ENCODE measurements at places on chromosomes 6 and 20. TPM values are rescaled to one million over a fixed set of nuclear protein-coding genes. Genes with fewer than 3 reads are reported as not detected.

Gene TREML2
- 10.3 TPM for total RNA-seq

Gene NEU1
- total RNA-seq = 18.3 TPM

Gene CCN6
- total RNA-seq = not detected

Gene EFCAB8
- 0.71 TPM for total RNA-seq

DNA sequence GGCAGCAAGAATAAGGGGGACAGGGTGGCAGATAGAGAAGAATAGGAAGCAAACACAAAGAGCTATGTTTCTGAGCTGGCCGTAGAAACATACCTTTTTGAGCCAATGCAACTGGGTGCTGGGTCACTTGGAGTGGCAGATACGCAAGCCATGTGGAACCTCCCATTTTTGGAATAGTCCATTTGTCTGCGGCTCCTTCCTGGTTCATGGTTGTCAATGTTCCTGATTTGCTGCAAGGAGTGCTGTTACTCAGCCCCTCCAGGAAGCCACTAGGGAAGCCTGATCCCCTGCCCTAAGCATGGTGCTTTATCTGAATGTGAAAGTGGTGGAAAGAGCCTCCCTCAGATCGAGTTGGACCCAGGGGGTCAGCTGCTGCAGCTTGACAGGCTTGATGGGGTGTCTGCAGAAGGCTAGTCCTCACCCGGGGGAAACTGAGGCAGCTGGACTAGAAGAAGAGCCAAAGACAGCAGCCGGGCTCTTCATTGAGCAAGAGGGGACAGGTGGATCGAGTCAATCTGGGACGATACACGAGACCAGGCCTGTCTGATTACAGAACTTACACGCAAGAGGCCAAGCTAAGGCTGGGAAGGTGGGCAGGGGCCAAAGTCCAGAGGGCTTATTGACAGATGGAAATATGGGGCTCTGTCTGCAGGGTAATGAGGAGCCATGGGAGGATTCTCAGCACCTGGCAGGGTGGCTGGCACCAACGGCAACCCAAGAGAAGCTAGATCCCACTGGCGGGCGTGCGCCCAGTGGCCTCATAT is 57.4 kb upstream of the CTNNBL1 start:
- no peak overlapping the region for H3K4me3 ChIP-seq
- peaks cover 47% of the 10 kb centered on the region for H3K27me3 ChIP-seq
- H3K27ac ChIP-seq = no peak overlapping the region
- DNase-seq = no peak
- no peaks in the 10 kb centered on the region for H3K36me3 ChIP-seq

- H3K27me3 ChIP-seq = no peaks in the 10 kb centered on the region
- H3K4me1 ChIP-seq = peaks cover 40% of the 10 kb centered on the region
- H3K4me3 ChIP-seq = no peak overlapping the region
- peaks cover 20% of the 10 kb centered on the region for H3K36me3 ChIP-seq
- DNase-seq = no peak
These were observed 343.5 kb downstream of the RNGTT start for GRCh38 chr6:88619951-88620350.

GRCh38 chr6:91509039-91509438 is 922.2 kb upstream of the MAP3K7 start:
- H3K4me1 ChIP-seq = no peaks in the 10 kb centered on the region
- no peak overlapping the region for H3K4me3 ChIP-seq
- no peak for DNase-seq
- no peaks in the 10 kb centered on the region for H3K27me3 ChIP-seq

GRCh38 chr20:25038103-25038410 is 19.9 kb downstream of the ACSS1 start:
- H3K27ac ChIP-seq = peak overlapping the region; percentile 84
- H3K27me3 ChIP-seq = no peaks in the 10 kb centered on the region
- peaks cover 8% of the 10 kb centered on the region for H3K36me3 ChIP-seq
- no peak for DNase-seq
- peak overlapping the region; percentile 20 for H3K4me3 ChIP-seq

- H3K4me1 ChIP-seq = no peaks in the 10 kb centered on the region
- no peaks in the 10 kb centered on the region for H3K36me3 ChIP-seq
- no peak overlapping the region for H3K27ac ChIP-seq
- H3K27me3 ChIP-seq = no peaks in the 10 kb centered on the region
- DNase-seq = no peak
These were observed 113.0 kb downstream of the MANEA start for GRCh38 chr6:95690328-95690727.

- no peak for DNase-seq
- H3K36me3 ChIP-seq = peaks cover 65% of the 10 kb centered on the region
- no peaks in the 10 kb centered on the region for H3K27me3 ChIP-seq
- peaks cover 76% of the 10 kb centered on the region for H3K4me1 ChIP-seq
- no peak overlapping the region for H3K4me3 ChIP-seq
These were observed 7.2 kb downstream of the MYLIP start for GRCh38 chr6:16136091-16136490.

DNA sequence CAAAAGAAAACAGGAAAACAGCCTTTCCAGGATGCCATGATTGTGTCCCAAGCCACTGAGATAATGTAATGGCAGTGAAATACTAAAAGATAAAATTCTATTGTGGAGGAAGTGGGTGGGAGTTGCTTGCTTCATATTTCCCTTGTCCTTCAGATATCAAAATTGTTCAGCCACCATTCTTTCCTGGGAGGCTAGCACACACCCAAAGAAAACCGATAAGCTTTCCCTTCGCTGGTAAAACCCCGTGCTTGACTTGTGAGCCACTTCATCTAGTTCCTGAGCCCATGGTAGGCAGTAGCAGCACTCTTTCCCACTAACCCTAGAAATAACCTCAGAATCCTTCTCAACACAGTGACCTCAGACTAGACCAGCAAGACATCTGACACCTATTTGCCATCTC is 357.4 kb upstream of the PLCB4 start:
- H3K36me3 ChIP-seq = no peaks in the 10 kb centered on the region
- no peak overlapping the region for H3K4me3 ChIP-seq
- H3K4me1 ChIP-seq = no peaks in the 10 kb centered on the region

- no peak for DNase-seq
- H3K36me3 ChIP-seq = peaks cover 20% of the 10 kb centered on the region
- no peaks in the 10 kb centered on the region for H3K27me3 ChIP-seq
These were observed 204.5 kb downstream of the ISM1 start for GRCh38 chr20:13425381-13426135.

- no peak overlapping the region for H3K4me3 ChIP-seq
- H3K27me3 ChIP-seq = no peaks in the 10 kb centered on the region
- no peaks in the 10 kb centered on the region for H3K36me3 ChIP-seq
- no peaks in the 10 kb centered on the region for H3K4me1 ChIP-seq
These were observed 179.6 kb upstream of the PTCHD4 start for GRCh38 chr6:48290595-48290994.

GRCh38 chr20:33377366-33377765 is 24.0 kb downstream of the CDK5RAP1 start:
- H3K27ac ChIP-seq = no peak overlapping the region
- peaks cover 66% of the 10 kb centered on the region for H3K36me3 ChIP-seq
- no peak for DNase-seq
- no peaks in the 10 kb centered on the region for H3K27me3 ChIP-seq
- H3K4me3 ChIP-seq = no peak overlapping the region

DNA sequence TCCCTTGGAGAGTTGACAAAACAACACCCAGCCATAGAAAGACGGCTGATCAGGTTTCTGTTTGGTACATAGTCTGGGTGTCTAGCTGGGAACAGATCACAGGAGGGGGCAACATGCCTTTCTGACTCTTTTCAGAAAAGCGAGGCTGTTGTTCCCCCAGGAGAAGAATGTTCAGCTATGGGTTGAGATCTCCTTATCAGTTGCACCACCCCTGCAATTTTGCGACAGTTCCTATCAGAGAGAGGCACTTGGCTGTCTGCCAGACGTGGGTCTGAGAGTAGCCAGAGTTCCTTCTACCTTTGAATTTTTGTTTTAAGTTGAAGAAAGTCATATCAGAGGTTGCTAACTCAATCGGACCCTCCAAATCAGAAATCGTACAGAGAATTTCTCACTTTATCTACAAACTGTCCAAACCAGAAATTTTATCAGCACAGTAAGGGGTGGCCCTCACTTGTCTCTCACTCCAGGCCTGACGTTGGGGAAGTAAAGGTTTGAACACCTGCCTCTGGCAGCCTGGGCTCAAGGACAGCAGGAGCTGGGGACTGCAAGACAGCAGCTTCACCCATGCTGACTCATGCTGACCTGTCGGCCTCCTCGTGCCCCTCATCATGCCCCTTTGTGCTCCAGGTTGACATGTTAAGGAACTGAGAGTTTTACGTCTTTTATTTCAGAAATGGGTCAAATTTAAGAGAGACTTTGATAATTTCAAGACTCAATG is 42.3 kb downstream of the TMC2 start:
- H3K4me3 ChIP-seq = no peak overlapping the region
- no peaks in the 10 kb centered on the region for H3K4me1 ChIP-seq
- H3K27me3 ChIP-seq = peaks cover 49% of the 10 kb centered on the region
- no peak overlapping the region for H3K27ac ChIP-seq

DNA sequence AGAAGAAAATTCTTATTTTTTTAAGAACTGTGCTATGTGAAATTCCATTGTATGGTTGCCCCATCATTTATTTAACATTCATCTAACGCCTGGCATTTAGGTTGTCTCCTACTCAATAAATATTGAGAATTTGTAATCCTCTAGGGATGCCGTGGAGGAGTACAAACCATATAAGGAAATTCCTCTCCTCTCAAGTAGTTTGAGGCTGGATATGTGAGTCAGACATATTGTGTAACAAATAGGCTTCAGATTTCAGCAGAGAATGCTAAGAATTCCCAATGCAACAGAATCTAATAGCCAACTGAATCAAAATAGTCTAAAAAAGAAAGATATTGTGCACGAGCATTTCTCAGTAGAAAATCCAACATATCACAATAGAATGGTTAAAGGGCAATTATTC is 174.7 kb downstream of the OTOR start:
- H3K27me3 ChIP-seq = peaks cover 2% of the 10 kb centered on the region
- no peak overlapping the region for H3K4me3 ChIP-seq
- no peaks in the 10 kb centered on the region for H3K36me3 ChIP-seq
- H3K27ac ChIP-seq = no peak overlapping the region
- DNase-seq = no peak
- H3K4me1 ChIP-seq = no peaks in the 10 kb centered on the region

DNA sequence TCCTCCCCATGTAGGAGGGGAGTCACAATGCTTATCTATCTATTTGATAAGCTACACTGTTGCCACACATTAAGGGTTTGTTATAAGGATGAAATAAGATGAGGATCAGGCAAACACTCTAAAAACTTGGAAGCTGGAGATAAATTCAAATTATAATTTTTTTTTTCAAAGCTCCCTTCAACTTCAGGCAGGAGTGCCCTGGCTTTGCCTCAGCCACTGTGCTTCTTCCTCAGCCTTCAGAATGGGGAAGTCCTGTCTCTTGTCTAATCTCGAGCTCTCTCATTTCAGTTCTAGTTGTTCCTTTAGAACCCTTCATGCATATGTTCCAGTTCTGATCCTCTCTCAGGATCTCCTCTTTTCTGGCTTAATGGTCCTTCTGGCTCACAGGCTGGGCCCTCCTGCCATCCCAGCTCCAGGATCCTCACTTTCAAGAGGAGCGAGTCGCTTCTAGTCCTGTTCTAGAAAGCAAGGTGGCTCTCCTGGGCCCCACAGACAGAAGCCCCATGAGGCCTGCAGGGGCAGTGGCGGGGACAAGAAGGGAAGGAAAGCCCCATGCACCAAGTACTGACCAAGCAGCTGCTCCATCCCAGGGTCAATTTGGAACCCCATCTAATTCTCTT is 164.3 kb downstream of the VEGFA start:
- no peak overlapping the region for H3K4me3 ChIP-seq
- peaks cover 5% of the 10 kb centered on the region for H3K4me1 ChIP-seq
- H3K27me3 ChIP-seq = peaks cover 2% of the 10 kb centered on the region
- H3K36me3 ChIP-seq = no peaks in the 10 kb centered on the region
- no peak for DNase-seq
- H3K27ac ChIP-seq = no peak overlapping the region

DNA sequence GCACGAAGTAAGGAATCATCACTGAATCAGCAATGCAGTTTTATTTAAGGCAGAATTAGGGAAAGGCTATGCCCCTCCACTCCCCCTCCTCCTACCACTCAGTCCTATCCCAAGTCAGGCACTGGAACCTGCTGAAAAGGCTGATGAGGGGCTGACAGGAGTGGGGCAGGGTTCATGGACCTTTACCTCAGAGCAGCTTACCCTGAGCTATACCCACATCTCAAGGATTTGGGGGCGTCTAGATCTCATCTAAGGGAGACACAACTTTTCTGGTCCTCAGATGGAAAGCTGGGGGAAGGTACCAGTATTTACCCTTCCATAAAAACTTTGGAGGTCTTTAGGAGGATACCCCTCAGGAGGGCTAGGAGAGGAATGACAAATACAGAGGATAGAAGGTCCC is 27.2 kb downstream of the GSS start:
- no peaks in the 10 kb centered on the region for H3K27me3 ChIP-seq
- no peaks in the 10 kb centered on the region for H3K4me1 ChIP-seq
- H3K36me3 ChIP-seq = peaks cover 28% of the 10 kb centered on the region
- no peak for DNase-seq

DNA sequence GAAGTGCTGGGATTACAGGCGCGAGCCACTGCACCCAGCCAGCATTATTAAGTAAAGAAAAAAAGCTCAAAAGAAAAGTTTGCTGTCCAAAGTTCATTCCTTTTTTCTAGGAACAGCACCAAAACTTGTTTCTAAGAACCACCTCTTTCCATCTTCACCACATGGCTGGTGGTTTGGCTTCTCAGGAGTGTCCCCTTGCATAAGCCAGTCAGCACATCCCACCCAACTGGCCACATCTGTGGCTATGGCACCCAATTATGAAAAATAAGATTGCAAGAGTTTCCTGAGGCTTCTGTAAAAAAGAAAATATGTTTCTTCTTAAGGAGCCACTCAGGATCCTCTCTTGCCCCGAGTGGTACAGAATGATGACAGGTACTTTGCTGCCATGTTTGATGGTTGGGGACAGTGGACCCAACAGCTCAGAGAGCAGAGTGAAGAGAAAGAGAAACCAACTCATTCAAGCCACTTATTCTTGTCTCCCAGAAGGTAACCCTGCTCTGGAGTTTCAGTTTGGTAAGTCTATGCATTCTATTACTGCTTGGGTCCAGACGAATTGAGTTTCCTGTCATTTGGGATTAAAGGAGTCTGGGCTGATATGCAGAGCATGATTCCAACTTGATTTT is 65.3 kb downstream of the PSMB1 start:
- H3K27ac ChIP-seq = no peak overlapping the region
- H3K4me1 ChIP-seq = no peaks in the 10 kb centered on the region
- no peak overlapping the region for H3K4me3 ChIP-seq
- DNase-seq = no peak
- H3K27me3 ChIP-seq = peaks cover 3% of the 10 kb centered on the region
- H3K36me3 ChIP-seq = no peaks in the 10 kb centered on the region

DNA sequence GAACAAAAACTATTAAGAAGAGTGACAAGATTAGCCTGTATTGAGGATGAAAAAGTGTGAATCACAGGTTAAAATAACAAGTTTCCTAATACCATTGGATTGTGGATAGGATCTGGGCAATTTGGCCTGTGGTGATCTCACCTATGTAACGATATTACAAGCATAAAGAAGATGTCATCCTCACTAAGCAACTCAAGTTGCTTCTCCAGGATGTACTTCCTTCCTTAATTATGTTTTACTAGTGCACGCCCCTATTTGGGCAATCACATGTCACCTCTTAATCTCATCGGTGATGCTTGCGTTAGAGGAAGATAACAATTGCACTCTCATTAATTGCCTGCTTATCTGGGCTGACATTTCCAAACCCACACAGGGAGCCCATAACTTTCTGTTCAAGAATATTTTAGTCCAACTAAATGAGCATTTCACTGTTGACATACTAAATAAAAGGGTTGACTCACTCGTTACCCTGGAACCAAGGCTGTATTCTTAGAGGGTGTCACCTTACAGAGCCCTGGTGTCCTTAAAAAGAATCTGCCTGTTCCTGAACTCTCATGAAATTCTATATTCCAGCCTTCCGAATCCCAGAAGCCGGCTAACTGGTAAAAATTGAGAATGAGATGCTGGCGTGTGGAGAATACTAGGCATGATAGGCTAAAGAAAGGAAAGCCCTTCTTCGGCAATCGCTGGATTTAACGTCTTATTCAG is 88.2 kb upstream of the ATXN1 start:
- H3K4me1 ChIP-seq = no peaks in the 10 kb centered on the region
- H3K36me3 ChIP-seq = no peaks in the 10 kb centered on the region
- no peak overlapping the region for H3K27ac ChIP-seq
- H3K27me3 ChIP-seq = peaks cover 17% of the 10 kb centered on the region
- DNase-seq = no peak
- no peak overlapping the region for H3K4me3 ChIP-seq

Data from activated B cell treated with CpG ODN at 0.5 μM for 24 hours (primary cell).